Activated naive CD4-positive, alpha-beta T cell treated with anti-CD3 and anti-CD28 coated beads for 36 hours (primary cell): ENCODE measurements at places on chromosomes 3 and 15. TPM values are rescaled to one million over a fixed set of nuclear protein-coding genes. Genes with fewer than 3 reads are reported as not detected.

Gene CPLX3
- not detected for total RNA-seq

Gene GP9
- not detected for total RNA-seq

Gene C2CD4B
- total RNA-seq, result not detected

DNA sequence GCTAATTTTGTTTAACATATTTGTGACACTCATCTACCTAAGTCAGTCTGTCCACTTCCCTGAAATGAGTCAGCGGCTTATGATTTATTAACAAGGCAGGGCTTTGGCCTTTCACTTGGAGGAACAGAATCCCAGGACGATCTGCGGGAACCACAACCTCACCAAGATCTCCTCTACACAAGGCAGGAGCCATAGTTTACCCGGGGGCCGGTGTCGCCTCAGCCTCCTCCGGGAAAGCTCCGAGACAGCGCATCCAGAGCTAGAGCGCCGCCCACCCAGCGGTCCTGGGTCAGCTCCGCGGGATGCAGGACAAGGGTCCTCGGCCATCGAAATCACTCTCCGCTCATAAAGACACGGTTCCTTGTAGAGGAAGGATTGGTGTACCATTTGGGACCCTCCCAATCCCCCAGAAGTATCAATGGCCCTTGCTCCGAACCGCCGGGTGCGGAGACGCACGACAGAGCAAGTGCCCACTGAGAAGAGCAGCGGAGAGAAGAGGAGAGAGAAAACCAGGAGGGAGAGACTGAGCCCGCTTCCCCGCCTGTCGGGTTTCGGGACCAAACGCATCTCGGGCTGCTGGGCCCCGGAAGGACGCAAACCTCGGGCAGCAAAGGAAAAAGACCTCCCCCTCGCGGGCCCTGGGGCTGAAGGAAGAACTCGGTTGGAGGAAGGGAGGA, 13.1 kb upstream of the ALCAM start:
- H3K27me3 ChIP-seq, result peaks cover 40% of the 10 kb centered on the region
- peak overlapping the region; percentile 39 for H3K4me3 ChIP-seq
- DNase-seq, result no peak

DNA sequence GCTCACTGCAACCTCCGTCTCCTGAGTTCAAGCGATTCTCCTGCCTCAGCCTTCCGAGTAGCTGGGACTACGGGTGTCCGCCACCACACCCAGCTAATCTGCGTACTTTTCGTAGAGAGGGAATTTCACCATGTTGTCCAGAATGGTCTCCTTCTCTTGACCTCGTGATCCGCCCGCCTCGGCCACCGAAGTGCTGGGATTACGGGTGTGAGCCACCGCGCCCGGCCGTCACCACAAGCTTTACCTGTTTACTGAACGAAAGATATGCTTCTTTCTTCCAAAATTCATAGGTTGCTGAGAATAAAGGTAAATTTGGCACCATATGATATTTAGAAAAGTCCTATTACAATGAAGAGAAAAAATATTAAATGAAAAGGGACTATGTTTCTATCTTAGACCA, 333.5 kb upstream of the EPHA6 start:
- no peak for DNase-seq
- no peaks in the 10 kb centered on the region for H3K36me3 ChIP-seq
- H3K4me1 ChIP-seq, result no peaks in the 10 kb centered on the region
- no peak overlapping the region for H3K27ac ChIP-seq
- H3K4me3 ChIP-seq, result no peak overlapping the region

DNA sequence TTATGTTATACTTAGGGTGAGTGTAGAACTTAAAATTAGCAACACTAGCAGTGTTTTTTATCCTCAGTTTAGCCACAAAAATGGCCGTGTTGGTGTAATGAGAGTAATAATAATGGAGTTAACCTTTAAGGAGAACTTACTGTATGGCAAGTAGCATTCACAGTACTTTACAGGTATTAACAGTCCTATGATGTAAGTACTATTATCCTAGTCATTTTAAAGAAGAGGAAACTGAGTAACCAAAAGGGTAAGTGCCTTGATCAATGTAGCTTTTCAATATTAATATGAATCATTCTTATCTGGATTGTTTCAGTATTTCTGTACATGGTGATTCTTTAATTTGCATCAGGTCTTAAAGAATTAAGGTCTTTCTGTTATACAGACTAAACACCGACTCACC, 170.3 kb downstream of the CD47 start:
- no peak overlapping the region for H3K4me3 ChIP-seq
- H3K27ac ChIP-seq, result no peak overlapping the region
- no peak for DNase-seq

DNA sequence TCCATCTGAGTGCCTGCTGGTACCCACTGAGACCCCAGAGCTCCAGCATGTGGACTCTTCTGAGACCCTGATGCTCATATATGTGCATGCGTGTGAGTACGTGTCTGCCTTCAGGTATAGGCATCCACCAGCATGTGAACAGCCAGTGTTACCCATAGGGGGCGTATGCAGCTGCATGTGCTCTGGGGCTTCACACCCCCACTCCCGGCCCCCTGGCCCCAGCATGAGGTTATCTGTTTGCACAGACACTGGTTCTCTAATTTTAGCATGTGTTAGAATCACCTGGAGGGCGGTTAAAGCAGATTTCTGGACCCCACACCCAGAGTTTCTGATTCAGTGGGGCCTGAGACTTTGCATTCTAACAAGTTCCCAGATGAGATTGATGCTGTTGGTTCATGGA, 824 bp upstream of the CILP start:
- H3K27ac ChIP-seq, result no peak overlapping the region
- H3K27me3 ChIP-seq, result no peaks in the 10 kb centered on the region
- H3K4me1 ChIP-seq, result peaks cover 3% of the 10 kb centered on the region
- peak; percentile 69 for DNase-seq
- no peaks in the 10 kb centered on the region for H3K36me3 ChIP-seq

- H3K36me3 ChIP-seq, result no peaks in the 10 kb centered on the region
- no peaks in the 10 kb centered on the region for H3K27me3 ChIP-seq
- no peak for DNase-seq
- H3K4me3 ChIP-seq, result no peak overlapping the region
- H3K27ac ChIP-seq, result no peak overlapping the region
- H3K4me1 ChIP-seq, result no peaks in the 10 kb centered on the region
These were observed 220.0 kb upstream of the NANOGP8 start for GRCh38 chr15:35305031-35305550.

Gene GOLGA6L10
- total RNA-seq, result 0.96 TPM

DNA sequence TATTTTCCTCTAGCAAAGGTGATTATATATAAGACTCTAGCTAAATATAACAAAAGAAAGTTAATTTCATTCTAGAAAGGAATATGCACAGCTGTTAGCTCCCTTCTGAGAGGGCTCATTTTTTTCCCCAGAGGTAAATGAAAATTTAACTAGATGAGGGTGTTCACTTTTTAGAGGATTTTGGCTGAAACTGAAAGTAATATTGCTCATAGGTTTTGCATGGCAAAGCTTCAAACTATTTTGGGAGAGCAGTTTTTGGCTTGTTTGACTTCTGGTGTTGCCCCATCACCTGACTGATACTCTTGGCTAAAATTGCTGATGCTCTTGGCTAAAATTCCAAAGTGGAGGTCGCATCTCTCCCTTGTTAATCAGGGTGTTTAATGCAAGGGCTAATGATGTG, 311.9 kb downstream of the EDEM1 start:
- H3K4me3 ChIP-seq, result no peak overlapping the region
- no peaks in the 10 kb centered on the region for H3K27me3 ChIP-seq
- no peaks in the 10 kb centered on the region for H3K36me3 ChIP-seq

GRCh38 chr3:127851899-127852298, 29.6 kb upstream of the MGLL start:
- no peak for DNase-seq
- peaks cover 9% of the 10 kb centered on the region for H3K27me3 ChIP-seq
- no peak overlapping the region for H3K27ac ChIP-seq

Gene C3orf70
- total RNA-seq, result not detected

DNA sequence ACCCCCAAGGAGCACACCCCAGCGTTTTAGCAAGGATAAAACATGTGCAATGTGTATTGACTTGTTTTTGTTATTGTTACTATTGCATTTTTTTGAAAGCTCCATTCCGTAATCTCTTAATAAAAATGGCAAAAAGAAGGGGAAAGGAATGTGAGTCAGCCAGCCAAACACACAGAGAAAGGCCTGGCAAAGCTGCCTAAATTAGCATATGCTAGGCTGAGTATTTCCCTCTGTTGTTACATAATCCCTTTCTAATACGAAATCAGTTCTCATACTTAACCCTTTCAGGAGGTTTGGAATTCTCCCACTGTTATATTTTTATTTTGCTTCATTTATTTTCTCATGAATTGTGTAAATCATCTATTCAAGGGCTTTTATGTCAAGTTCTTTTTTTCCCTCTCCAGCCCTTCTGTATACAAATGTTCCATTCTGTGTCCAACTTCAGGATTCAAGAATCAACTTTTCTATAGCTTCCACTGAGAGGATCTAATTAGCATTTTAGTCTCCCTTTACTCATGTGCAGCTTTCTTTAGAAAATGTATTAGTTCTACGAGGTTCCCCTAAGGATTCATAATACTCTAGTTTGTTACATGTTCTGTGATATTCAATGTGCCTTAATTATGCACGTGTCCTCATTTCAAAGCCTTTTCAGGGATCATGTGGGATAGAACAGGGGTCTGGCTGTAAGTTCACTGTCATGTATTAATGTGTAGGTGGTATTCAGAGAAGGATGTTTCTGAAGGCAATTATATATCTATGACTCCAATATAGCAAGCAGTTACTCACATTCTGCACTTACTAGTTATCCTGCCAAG, 9.2 kb downstream of the CADM2 start:
- H3K27ac ChIP-seq, result no peak overlapping the region
- no peaks in the 10 kb centered on the region for H3K36me3 ChIP-seq
- peaks cover 3% of the 10 kb centered on the region for H3K27me3 ChIP-seq
- DNase-seq, result no peak
- no peaks in the 10 kb centered on the region for H3K4me1 ChIP-seq
- no peak overlapping the region for H3K4me3 ChIP-seq

Gene TRH
- not detected for total RNA-seq

DNA sequence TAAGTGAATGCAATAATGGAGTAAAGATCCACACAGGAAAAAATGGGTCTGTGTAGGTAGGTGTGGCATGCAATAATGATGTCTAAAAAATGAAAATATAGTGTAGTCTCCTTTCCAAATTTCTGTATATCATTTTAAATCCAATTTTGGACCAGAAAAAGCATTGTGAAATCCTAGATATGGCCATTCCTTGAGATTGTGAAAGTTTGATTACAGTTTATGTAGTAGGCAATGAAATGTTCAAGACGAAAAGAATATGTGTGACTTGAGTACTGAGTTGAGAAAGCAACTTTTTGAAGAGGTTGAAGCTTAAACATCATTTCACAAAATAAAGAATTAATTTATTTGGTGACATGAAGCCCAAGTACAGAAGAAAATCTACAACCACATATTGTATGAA, 698.7 kb downstream of the EPHA3 start:
- no peaks in the 10 kb centered on the region for H3K36me3 ChIP-seq
- no peaks in the 10 kb centered on the region for H3K27me3 ChIP-seq
- no peak overlapping the region for H3K27ac ChIP-seq
- no peak overlapping the region for H3K4me3 ChIP-seq
- no peaks in the 10 kb centered on the region for H3K4me1 ChIP-seq

DNA sequence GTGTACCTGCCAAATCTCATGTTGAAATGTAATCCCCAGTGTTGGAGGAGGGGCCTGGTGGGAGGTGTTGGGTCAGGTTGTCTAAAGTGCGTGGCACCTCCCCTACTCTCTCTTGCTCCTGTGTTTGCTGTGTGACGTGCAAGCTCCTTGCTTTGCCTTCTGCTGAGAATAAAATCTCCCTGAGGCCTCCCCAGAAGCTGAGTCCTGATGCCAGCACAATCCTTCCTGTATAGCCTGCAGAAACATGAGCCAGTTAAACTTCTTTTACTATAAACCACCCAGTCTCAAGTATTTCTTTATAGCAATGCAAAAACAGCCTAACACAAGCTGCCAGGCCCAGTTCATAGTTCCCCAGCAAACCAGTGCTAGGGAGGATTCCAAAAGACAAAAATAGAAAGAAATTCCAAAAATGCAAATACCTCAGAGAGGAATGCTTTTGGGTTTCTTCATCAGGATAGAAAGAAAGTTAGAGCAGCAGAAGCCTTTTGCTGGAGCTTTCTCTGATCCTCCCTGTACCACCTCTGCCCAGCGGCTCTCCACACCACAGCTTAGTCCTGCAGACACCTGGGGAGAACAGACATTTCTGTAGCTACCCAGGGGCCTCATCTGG, 25.9 kb upstream of the CDV3 start:
- H3K27me3 ChIP-seq, result no peaks in the 10 kb centered on the region
- no peaks in the 10 kb centered on the region for H3K4me1 ChIP-seq
- H3K36me3 ChIP-seq, result no peaks in the 10 kb centered on the region
- DNase-seq, result no peak
- no peak overlapping the region for H3K4me3 ChIP-seq
- H3K27ac ChIP-seq, result no peak overlapping the region

GRCh38 chr3:23002151-23002550, 201.0 kb upstream of the UBE2E2 start:
- no peak overlapping the region for H3K4me3 ChIP-seq
- no peaks in the 10 kb centered on the region for H3K36me3 ChIP-seq
- H3K4me1 ChIP-seq, result no peaks in the 10 kb centered on the region
- no peak for DNase-seq

GRCh38 chr3:44411031-44411645, 66.3 kb downstream of the ZNF445 start:
- no peaks in the 10 kb centered on the region for H3K27me3 ChIP-seq
- no peaks in the 10 kb centered on the region for H3K4me1 ChIP-seq
- no peak overlapping the region for H3K27ac ChIP-seq
- H3K4me3 ChIP-seq, result no peak overlapping the region
- DNase-seq, result no peak

DNA sequence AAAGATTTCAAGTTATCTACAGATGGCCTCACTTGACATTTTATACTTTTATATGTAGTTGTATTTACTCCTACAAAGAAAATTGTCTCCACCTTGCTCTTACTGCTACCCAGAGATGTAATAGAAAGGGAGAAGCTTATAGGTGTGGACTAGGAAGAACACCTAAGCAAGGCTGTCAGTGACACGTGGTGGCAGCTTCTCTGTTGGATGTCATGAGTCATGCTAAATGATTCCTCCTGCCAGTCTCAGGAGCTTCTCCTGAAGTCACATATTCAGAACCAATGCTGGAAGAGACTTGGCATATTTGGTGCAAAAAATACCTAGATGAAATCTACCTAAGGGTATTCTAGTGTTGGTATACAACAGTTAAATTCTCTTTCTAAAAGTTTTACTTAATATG, 184.7 kb downstream of the LRRC3B start:
- no peak overlapping the region for H3K27ac ChIP-seq
- no peaks in the 10 kb centered on the region for H3K36me3 ChIP-seq
- no peak overlapping the region for H3K4me3 ChIP-seq

GRCh38 chr3:2929574-2929973, 180.6 kb downstream of the IL5RA start:
- H3K36me3 ChIP-seq, result no peaks in the 10 kb centered on the region
- H3K27ac ChIP-seq, result no peak overlapping the region
- H3K4me3 ChIP-seq, result no peak overlapping the region
- no peak for DNase-seq
- peaks cover 2% of the 10 kb centered on the region for H3K27me3 ChIP-seq

Gene LYZL4
- total RNA-seq, result not detected

DNA sequence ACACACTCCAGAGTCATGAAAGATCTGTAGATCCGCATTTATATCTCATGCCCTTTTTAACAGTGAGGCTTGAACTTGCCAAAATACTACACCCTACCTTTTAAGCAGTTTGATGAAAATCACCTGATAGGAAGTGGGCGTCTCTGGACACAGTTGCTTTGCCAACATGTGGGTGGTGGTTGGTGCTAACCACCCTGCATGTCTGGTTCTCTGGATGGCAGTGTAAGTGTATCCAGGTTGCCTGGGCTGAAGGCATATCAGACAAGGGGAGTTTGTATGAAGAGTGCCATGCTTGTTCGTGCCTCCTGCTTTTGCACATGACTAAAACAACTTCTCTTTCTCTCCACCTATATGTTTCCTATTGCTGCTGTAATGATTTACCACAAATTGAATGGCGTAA, 159.6 kb downstream of the GHSR start:
- peaks cover 8% of the 10 kb centered on the region for H3K36me3 ChIP-seq
- H3K27me3 ChIP-seq, result no peaks in the 10 kb centered on the region
